ENCODE measurements at places on chromosomes 3 and 15.

DNA sequence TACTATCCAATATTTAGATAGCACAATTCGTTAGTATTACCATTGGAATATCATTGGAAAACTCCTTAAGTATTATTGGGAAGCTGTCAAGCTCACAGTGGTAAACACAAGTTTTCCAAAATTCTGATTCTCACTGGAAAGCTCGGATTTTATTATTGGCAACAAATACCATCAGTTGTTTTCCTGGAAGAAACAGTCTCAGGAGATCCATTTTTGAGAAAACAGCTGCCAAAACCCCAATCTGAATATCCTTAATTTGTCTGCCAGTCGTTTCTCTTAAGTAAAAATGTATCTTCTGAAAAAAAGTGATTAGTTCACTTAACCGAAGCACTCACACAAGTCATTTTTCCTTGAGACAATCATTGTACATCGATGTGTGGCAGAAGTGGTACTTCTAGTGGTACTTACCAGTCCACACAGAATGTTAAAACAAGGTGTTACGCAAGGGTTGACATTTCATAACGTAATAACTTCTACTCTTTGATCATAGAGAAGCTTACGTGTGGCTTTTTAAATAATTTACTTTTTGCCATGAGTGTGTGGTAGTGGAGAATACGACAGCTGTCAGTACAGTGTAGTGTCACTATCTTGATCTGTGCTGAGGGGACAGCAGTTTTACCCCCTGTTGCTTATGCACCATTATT, 74.9 kb downstream of the FAM43A start:
- DNase-seq = no peak

DNA sequence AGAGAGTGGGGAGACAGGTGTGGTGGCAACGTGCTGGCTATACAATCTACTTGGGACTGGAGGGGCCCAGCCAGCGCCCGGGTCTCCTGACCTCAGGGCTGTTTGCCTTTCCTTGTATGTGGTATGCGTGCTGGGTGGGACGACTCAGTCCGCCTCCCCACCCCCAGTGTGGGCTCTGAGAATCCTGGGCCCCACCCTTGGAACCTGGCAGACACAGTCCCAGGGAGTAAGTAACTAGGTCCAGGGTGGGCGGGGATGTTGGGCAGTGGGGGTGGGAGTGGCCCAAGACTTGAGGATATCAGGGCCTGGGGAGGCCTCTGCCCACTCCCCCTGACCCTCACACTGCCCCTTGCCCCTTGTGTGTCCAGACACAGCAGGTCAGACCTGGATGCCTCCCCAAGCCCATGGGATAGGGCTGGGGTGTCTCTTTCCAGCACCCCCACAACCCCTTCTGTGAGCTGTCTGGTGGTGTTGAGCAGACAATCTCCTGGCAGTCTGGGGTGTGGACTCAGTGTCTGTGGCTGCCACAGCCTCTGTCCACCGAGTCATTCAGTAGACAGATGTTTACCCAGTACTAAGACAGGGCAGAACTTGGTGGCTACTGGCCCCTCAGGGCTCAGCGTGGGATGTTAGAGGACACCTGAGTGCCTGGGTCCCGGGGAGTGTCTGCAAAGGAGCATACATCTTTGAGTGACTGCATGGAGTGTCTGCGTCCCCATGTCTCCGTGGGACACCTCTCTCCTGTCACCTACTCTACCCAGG, 1.3 kb downstream of the CHST13 start:
- no peak for DNase-seq

- DNase-seq = no peak
Observed at GRCh38 chr15:35705030-35705883, 159.3 kb upstream of the DPH6 start.

DNA sequence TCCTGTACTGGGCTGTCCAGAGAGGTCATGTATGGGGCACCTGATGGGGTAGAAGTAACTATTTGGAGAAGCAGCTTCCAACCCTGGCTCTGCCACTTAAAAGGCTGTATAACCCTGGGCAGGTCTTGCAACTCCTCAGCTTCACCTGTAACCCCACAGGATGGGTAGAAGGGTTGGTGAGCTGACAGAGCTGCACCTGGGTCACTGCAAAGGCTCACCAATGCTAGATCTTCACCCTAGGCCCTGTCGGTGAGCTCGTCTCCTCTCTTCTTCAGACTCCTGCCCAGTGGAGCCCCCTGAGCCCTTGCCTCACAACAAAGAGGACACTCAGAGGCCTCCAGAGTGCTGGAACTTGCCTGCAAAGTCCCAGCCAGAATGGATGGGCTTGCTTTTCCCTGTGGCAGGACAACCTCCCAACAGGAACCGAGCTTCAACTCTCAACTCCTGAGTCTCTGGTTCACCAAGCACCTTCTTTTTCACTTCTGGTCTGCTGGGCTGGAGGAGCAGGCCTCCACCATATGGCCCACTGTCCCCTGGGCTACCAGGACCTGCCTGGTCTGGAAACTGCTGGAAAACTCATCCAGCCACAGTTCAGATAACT, 45.9 kb downstream of the XXYLT1 start:
- no peak for DNase-seq

DNA sequence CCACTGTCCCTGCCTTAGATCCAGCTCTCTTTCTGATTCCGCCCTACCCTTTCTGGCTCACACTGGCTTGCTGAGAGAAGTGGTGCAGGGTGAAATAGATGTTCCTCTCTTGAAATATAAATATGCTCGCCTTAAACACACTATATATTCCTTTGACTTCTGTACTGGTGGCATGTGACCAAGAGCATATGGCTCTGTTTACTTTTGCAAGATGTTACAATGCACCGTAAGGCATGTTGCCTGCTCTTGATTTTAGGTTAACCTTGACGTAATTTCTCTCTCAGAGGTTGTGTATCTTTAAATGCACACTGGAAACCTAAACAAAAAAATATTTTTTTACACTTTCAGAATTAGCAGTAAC, 749 bp downstream of the RSRC1 start:
- DNase-seq = no peak

- DNase-seq = no peak
Observed at GRCh38 chr15:81073801-81074200, 60.3 kb upstream of the CFAP161 start.

DNA sequence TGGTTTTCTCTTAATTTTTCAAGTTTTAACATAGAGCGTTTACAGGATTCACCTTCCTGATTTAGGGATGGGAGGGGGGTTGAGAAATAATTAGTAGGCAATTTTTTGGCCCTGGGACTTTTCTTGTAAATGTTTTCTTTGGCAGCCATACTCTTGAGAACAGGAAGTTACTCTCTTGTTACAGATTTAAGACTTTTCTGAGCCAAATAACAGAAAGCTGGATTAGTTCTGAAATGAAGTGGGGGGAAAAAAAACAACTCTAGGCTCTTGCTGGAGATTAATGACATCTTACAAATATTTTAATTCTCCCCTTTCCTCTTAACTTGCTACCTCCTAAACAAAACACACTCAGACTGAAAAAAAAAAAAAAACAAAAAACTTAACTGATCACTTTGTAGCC, 13.8 kb upstream of the POLR2M start:
- DNase-seq = no peak

GRCh38 chr3:197181741-197182140, 116.7 kb downstream of the DLG1 start:
- DNase-seq = no peak

GRCh38 chr3:107794664-107795443, 272.1 kb downstream of the BBX start:
- no peak for DNase-seq
